ENCODE measurements at places on chromosomes 13 and 19.

DNA sequence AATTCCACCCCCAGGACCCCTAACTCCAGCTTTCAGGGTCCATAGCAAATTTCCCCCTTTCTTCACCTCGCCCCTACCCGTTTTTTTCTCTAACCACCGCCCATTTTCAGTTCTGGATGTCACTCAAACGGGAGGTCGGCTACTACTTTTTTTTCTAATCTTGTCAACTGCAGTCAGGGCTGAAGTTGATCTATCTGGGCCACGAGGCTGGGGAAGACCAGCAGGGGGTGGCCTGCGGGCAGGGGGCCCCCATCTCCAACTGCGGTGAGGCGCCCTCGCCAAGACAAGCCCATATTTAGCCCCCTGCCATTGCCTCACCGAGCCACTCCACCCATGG, 748 bp downstream of the LHFPL6 start:
- DNase-seq: no peak

DNA sequence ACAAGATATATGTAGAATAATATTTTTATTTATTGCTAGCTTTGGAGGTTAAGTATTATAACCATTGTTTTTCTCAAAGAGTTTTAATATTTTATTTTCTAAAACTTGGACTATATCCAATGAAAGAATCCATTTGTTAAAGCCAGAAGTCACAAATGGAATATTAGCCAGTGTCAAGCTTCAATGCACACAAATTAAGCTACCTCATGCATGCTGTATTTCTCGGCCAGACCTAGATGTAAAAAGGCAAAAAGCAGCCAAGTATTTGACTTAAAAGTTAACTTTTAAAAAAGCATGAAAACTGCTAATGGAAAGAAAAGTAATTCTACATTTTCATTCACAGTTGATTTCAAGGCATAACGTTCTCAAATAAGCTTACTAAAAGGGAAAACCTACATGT, 160.0 kb upstream of the ATXN8OS start:
- no peak for DNase-seq

DNA sequence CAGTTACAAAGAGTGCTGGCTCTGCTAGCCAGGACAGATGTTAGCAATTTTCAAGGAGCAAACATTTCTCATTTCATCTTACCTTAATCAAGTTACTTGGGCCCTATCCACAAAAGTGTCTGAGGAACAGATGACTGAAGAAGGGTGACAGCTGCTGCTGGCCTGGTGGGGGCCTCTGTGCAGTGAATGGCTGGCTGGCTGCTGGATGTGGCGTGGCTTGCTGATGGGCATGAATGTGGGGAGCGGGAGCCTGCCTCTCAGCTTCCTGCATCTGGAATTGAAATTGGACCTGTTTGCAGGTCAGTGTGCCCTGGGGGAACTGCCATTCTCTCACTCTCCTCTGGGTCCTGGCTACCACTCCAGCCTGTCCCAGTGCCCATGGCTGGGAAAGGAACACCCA, 94.7 kb downstream of the RGCC start:
- no peak for DNase-seq

DNA sequence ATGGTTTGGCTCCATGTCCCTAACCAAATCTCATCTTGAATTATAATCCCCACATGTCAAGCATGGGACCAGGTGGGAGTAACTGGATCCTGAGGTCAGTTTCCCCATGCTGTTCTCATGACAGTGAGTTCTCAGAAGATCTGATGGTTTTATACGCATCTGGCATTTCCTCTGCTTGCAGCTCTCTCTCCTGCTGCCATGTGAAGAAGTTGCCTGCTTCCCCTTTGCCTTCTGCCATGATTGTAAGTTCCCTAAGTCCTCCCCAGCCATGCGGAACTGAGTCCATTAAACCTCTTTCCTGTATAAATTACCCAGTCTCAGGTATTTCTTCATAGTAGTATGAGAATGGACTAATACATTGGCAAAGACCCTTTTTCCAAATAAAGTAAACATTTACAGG, 96.8 kb downstream of the TSHZ3 start:
- no peak for DNase-seq

DNA sequence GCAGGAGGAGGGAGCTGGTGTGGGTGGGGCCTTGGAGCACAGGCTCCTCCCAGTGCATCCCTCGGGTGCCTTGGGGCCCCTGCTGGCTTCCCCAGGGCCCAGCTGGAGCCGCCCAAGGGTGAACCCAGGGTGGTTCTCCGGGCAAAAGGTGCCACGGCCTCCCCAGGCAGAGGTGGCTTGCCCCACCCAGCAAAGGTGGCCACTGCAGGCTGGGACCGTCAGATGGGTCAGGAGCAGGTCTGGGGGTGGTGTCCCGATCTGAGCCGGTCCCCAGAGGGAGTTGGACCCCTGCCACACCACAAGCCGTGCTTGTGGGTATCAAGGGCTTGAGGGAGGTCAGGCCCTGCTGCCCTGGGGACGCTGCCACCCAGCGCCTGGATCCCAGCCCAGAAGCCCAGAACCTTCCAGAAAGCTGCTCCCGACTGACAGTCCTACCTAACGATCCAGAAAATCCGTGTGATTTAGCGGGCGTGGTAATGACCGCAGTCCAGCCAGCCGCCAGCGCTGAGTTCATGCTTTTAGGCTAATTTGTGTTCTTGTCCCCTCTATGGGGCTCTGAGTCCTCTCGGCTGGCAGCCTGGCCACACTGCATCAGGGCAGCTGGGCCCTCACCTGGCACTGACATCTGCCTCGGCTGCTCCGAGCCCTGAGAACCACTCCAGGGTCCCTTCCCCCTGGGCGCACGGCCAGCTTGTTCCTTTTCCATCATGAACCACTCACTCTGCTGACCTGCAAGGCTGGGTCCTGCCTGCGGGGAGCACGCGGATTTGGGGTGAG, 5.0 kb upstream of the GRIN3B start:
- no peak for DNase-seq

- DNase-seq: peak; percentile 63
These were observed 1.1 kb downstream of the INTS6 start for GRCh38 chr13:51451467-51452360.

- DNase-seq: no peak
These were observed 717.7 kb downstream of the LIG4 start for GRCh38 chr13:107497661-107498060.

- DNase-seq: no peak
These were observed 155.0 kb upstream of the TSHZ3 start for GRCh38 chr19:31504221-31504620.

- no peak for DNase-seq
These were observed 31.2 kb upstream of the ANKRD10 start for GRCh38 chr13:110945928-110946570.

GRCh38 chr13:112069845-112070251, 2.9 kb downstream of the SOX1 start:
- DNase-seq: no peak

GRCh38 chr13:51978796-51979556, 32.3 kb downstream of the ATP7B start:
- no peak for DNase-seq

GRCh38 chr13:109783815-109784589, 2.4 kb downstream of the IRS2 start:
- DNase-seq: no peak

GRCh38 chr19:48511321-48511731, 309 bp downstream of the LMTK3 start:
- no peak for DNase-seq

DNA sequence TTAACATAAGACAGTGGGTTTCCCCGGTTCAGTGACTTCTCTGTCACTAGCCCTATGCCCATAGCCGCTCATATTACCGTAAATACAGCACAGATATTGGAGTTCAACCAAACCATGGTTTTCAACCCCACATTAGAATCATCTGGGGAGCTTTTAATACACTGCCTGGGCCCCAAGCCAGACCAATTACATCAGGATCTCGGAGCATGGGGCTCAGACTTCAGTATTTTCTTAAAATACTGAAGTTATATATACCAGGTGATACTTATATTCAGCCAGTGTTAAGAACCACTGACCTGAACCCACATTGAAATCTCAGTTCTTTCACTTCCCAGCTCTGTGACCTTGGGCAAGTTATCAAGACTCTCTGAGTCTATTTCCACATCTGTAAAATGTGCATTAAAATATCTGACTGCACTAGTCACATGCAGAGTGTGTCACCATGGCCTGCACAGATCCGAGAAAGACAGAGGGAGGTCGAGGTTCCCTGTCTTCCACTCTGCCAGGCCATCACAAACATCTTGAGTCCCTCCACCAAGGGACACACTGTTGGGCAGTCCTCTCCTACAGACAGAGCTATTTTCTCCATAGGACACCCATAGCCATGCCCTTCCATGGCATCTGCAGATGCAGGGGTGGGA, 32.2 kb upstream of the IPO5 start:
- DNase-seq: no peak

GRCh38 chr19:13727798-13728197, 36.5 kb upstream of the MRI1 start:
- no peak for DNase-seq

DNA sequence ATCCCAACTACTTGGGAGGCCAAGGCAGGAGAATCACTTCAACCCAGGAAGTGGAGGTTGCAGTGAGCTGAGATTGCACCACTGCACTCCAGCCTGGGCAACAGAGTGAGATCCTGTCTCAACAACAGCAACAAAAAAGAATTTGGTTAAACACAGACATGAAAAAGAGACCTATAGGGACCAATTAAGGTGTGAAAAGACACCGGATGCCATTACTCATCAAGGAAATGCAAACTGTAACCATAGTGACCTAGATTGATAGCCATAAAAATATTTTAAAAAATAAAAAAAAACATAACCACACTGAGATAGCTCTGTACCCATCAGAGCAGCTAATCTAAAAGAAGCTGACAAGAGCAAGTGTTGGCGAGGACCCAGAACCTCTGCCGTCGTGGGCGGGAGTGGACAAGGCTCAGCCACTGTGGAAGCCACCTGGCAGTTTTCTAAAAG, 37.1 kb upstream of the ISYNA1 start:
- DNase-seq: no peak

DNA sequence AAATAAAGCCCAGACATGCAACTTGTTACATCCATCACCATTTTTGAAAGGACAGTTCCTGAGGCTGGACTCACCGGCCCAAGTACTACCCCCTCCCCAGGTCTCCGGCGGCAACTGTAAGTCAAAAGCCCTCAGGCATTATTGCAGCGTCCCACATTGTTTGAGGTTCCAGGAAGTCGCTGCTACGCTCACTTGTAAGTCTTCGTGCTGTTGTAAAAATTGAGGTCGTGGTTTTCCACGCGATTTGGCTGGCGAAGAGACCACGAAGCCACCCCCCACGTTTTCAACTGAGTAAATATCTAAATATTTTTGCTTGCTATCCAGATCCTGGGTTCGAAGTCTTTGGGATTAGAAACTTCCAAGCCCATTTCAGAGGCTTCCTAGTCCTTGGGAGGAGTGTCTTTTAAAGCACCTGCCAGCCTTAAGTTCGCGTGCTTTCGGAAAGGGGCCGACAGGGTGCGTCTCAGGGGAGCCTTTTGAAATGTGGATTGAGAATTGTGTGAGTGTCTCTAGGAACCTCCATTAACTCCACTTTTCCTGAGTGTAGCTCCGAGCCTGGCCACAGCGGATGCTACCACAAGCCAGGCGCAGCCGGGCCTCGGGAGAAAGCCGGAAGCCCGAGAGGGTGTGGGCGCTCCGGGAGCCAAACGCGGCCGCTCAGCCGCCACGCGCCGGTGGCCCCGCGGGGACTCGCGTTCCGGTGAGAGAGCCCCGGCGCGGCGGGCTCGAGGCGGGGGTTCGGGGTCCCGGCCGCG, 434 bp upstream of the FNDC3A start:
- peak; percentile 34 for DNase-seq

DNA sequence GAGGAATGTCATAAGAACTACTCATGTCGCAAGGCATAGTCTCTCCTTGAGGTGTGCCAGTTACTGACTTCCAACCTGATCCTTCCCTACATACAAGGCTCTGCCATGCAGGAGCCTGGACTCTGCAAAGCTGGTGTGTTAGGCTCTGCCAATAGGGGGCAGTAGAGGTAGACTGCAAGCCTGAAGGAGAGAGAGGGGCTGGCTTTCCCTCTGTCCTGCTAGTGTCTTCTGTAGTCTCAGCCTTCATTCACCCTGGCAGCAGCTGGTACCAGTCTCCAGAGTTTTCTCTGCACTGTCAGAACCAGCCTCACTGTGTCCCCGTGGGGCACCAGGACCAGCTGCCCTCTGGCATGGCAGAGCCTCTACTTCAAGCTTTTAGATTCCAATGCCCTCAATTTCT, 14.5 kb downstream of the SHISA2 start:
- DNase-seq: no peak

GRCh38 chr19:15714638-15715037, 13.2 kb upstream of the OR10H2 start:
- no peak for DNase-seq

All from activated CD4-positive, alpha-beta T cell treated with anti-CD3 and anti-CD28 coated beads, Interleukin-2, amount 50 U/mL, for 24 hours (primary cell).